ENCODE measurements at places on chromosomes 6 and 20. TPM values are rescaled to one million over a fixed set of nuclear protein-coding genes. Genes with fewer than 3 reads are reported as not detected.
A peak's percentile ranks its signal among the peaks of the same experiment; 100 is the strongest.

DNA sequence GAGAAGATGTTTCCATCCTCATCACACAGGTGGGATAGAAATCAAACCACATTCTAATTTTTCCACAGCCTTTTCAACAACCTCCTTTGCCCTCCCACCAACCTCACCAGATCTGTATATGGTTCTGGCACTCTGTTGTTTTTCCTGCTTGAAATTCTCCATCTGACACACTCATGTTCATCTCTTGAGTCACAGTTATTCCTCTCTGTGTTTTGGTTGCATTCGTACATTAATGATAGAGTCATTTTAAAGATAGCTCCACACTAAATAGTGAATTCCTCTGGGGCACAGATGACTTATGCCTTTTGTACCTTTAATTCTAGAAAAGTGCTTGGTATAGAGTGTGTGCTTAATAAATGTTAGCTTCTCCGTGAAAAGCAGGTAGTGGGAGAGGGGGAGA lies 1.4 kb upstream of the GCLC start:
- H3K27ac ChIP-seq = no peak overlapping the region
- peaks cover 4% of the 10 kb centered on the region for H3K4me1 ChIP-seq
- no peak for DNase-seq
- H3K27me3 ChIP-seq = no peaks in the 10 kb centered on the region
- H3K4me3 ChIP-seq = no peak overlapping the region

DNA sequence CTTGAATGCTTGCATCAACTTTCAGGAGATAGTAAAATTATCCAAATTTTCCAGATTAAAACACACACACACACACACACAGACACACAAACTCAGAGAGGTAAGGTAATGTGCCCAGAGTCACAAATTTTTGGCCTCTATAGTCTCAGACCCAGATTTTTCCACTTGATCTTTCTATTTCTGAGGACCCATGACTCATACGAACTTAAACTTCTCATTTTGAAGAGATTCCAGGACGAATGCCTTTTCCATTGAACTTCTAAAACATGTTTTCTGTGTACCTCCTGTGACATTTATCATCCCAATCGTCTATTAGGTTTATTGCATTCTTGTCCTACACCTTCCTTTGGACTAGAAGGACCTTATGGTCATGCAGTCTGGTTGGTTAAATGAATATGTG lies 172.9 kb upstream of the COL21A1 start:
- H3K4me3 ChIP-seq = no peak overlapping the region
- DNase-seq = no peak
- no peak overlapping the region for H3K27ac ChIP-seq
- no peaks in the 10 kb centered on the region for H3K4me1 ChIP-seq
- H3K27me3 ChIP-seq = no peaks in the 10 kb centered on the region

DNA sequence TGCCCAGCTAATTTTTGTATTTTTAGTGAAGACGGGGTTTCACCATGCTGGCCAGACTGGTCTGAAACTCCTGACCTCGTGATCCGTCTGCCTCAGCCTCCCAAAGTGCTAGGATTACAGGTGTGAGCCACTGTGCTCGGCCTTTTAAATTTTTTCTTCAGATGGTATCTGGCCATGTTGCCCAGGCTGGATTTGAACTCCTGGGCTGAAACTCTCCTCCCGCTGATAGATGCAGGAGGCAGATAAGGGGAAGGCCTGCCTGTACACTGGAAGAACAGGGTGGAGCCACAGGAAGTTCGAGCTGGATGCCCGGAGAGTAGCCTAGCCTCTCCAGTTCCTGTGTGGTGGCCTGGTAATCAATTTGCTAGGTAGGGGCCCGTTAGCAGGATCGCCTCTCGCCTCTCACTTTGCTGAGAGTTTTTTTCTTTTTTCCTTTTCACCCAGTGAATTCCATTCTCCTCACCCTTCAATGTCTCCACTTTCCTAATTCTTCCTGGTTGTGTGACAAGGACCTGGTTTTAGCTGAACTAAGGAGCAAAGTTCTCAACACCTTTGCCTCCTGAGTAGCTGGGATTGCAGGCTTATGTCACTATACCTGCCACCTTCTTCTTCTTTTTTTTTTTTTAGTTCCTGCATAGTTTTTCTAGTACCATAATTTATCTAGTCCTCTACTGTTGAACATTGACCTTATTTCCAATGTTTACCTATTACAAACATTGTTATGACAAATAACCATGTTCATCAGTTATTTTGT lies 19.4 kb upstream of the ITCH start:
- no peaks in the 10 kb centered on the region for H3K4me1 ChIP-seq
- no peaks in the 10 kb centered on the region for H3K36me3 ChIP-seq
- no peaks in the 10 kb centered on the region for H3K27me3 ChIP-seq
- no peak overlapping the region for H3K4me3 ChIP-seq

Gene KCNQ5
- total RNA-seq = 3.6 TPM

Gene PSORS1C2
- not detected for total RNA-seq

Gene PRKN
- 21.2 TPM for total RNA-seq

DNA sequence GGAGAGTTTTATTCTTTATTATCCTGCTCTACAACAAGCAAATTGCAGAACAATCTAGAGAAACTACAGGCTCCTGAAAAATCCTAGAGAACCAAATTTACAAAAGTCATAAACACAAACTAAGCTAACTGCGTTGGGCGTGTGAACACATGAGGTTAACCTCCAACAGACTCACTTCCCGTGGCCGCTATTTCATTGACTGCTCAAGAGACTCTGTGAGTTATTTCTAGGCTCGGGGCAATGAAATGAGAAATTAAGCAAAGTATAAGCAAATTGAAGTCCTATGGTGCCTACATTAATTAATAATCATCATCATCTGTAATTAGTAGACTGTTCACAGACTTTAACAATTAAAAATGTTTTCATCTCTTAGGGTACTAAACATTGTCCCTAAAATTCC lies 100.0 kb downstream of the MBOAT1 start:
- no peaks in the 10 kb centered on the region for H3K36me3 ChIP-seq
- no peaks in the 10 kb centered on the region for H3K4me1 ChIP-seq
- H3K27ac ChIP-seq = no peak overlapping the region
- H3K27me3 ChIP-seq = no peaks in the 10 kb centered on the region
- no peak overlapping the region for H3K4me3 ChIP-seq

DNA sequence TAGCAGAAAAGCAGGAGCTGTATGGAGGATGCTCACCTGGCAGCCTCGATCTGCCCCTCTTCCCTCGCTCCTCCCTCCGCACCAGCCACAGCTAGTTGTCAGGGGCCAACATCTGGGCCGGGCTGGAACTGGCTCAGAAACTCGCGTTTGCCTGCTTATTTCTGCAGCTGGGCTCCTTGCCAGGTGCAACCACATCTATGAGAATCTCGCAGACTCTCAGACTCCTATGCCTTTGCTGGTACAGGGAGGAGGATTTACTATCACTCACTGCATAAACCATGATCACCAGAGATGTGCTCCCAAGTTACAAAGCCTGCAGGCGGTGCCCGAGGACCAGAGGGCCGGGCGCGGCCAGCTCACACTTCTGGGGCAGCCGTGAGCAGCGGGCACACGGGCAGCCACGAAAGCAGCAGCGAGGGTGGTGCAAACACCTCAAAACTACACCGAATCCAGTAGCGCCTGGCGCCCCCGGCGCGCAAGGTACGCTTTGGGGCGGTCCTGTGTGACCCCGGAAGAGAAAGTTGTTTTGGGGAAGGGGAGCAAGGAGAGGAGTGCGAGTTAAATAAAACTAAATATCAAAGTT lies 577 bp upstream of the LRRC1 start:
- H3K27me3 ChIP-seq = no peaks in the 10 kb centered on the region
- H3K27ac ChIP-seq = peak overlapping the region; percentile 81
- no peaks in the 10 kb centered on the region for H3K36me3 ChIP-seq
- DNase-seq = peak; percentile 72

Gene OPRM1
- total RNA-seq = not detected

DNA sequence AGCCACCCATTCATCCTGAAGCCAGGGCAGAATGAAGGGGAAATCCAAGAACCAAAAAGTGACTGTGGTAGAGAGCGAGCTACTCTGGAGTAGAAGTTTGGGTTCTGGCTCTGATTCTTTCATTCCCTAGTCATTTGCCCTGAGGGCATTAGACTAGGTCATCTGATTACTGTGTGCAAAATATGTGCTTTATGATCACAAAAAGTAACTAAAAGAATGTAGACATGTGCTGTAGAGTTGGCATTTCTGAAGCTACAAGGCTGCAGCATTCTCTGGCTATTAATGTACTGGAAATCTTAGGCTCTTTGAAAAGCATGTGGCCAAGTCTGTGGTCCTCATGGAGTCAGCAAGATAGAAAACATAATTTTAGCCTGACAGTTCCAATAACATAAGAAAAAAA lies 94.2 kb downstream of the TBC1D7 start:
- no peaks in the 10 kb centered on the region for H3K36me3 ChIP-seq
- H3K4me1 ChIP-seq = no peaks in the 10 kb centered on the region
- no peak for DNase-seq
- H3K4me3 ChIP-seq = no peak overlapping the region
- H3K27ac ChIP-seq = no peak overlapping the region
- no peaks in the 10 kb centered on the region for H3K27me3 ChIP-seq

Gene SLX4IP
- 7.0 TPM for total RNA-seq

GRCh38 chr6:87641065-87641692 lies 51.2 kb downstream of the ORC3 start:
- H3K36me3 ChIP-seq = no peaks in the 10 kb centered on the region
- no peak for DNase-seq
- no peak overlapping the region for H3K27ac ChIP-seq
- H3K4me1 ChIP-seq = no peaks in the 10 kb centered on the region
- H3K4me3 ChIP-seq = no peak overlapping the region

DNA sequence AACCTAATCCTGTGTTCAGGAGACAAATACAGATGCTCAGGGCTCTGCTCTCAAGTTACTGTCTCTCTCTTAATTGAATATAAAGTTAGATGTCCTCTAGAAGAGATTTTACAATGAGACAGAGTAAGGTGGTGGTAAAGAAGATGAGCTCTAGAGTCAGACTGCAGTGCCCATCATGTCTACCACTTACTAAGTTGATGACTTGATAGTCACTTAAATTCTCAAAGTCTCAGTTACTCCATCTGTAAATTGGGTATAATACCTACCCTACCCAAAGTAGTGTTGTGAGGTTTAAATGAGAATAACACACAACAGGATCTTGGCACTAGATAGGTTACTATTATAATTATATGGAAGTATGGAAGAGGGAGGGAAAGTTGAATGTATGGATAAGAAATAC lies 1.6 kb downstream of the DHX35 start:
- no peaks in the 10 kb centered on the region for H3K27me3 ChIP-seq
- no peak overlapping the region for H3K27ac ChIP-seq
- peaks cover 5% of the 10 kb centered on the region for H3K4me1 ChIP-seq
- H3K4me3 ChIP-seq = no peak overlapping the region
- no peaks in the 10 kb centered on the region for H3K36me3 ChIP-seq
- DNase-seq = no peak

GRCh38 chr6:24089736-24090135 lies 36.3 kb upstream of the NRSN1 start:
- no peak for DNase-seq
- no peaks in the 10 kb centered on the region for H3K27me3 ChIP-seq
- no peak overlapping the region for H3K4me3 ChIP-seq
- H3K36me3 ChIP-seq = no peaks in the 10 kb centered on the region

Gene TMEM74B
- 0.59 TPM for total RNA-seq

GRCh38 chr20:12383821-12384220 lies 466.1 kb downstream of the BTBD3 start:
- no peaks in the 10 kb centered on the region for H3K36me3 ChIP-seq
- DNase-seq = no peak
- no peak overlapping the region for H3K27ac ChIP-seq
- H3K4me3 ChIP-seq = no peak overlapping the region
- no peaks in the 10 kb centered on the region for H3K4me1 ChIP-seq

DNA sequence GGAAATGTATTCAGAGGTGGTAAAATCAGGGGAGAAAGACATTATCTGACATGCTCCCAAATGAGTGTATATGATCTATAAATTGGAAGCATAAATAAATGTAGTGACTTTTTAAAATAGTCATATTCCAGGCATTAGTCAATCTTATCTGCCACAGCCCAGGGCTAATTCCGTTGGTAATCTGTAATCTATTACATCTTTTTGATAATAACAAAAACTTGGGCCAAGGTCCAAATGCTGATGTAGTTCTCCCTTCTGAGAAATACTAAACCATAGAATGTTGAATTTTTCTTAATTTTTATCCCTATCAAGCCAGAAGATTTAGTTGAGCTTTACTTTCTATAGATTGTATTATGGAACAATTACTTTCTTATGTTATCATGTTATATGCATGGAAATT lies 1279.8 kb downstream of the EPHA7 start:
- no peaks in the 10 kb centered on the region for H3K4me1 ChIP-seq
- H3K4me3 ChIP-seq = no peak overlapping the region
- no peak overlapping the region for H3K27ac ChIP-seq
- no peaks in the 10 kb centered on the region for H3K27me3 ChIP-seq
- no peak for DNase-seq
